OCI-LY7 (cell line): ENCODE measurements at places on chromosomes 16 and 17.

DNA sequence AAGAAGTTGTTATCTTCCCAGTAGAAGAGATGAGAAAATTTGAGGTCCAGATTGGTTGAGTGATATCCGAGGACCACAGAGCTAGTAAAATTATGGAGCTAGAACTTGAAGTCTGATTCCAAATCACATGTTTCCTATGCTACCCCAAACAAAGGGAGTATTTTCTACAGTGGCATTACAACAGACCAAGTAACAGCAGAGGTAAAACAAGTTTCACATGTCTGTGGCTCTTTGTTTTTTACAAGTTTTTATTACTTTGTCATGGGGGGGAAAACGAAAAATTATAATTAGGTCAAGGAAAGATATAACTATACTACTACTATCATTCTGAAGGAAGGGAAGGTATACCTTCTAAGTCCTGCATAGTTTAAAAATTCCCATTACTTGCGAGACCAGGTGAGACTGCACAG, 49.4 kb downstream of the KANSL1 start:
- no peak for DNase-seq

- DNase-seq = no peak
These were observed 793.3 kb upstream of the SOX9 start for GRCh38 chr17:71327376-71328059.

- DNase-seq = no peak
These were observed 576.0 kb downstream of the KCNJ18 start for GRCh38 chr17:22268214-22268911.

- DNase-seq = no peak
These were observed 32.2 kb downstream of the RCVRN start for GRCh38 chr17:9872852-9873251.

GRCh38 chr16:85316944-85317343, 204.7 kb upstream of the CIBAR2 start:
- DNase-seq = no peak

DNA sequence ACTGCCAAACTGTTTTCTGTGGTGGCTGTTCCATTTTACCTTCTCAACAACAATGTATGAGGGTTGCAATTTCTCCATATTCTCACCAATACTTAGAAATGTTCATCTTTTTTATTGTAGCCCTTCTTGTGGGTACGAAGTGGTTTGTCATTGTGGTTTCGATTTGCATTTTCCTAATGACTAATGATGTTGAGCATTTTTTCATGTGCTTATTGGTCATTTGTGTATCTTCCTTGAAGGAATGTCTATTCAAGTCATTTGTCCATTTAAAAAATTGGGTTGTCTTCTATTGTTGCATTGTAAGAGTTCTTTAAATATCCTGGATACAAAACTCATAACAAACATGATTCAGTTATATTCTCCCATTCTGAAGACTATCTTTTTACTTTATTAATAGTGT, 47.5 kb upstream of the CCL2 start:
- no peak for DNase-seq

GRCh38 chr16:88444826-88445582, 8.1 kb upstream of the ZFPM1 start:
- no peak for DNase-seq

- no peak for DNase-seq
These were observed at the start of gene SPEM3 for GRCh38 chr17:7428557-7428956. SPEM3 (plus strand) TSS chr17:7428857; CDS start chr17:7428903, 46 bp downstream.

- DNase-seq = no peak
These were observed 25.1 kb downstream of the TBX4 start for GRCh38 chr17:61477204-61477834.

DNA sequence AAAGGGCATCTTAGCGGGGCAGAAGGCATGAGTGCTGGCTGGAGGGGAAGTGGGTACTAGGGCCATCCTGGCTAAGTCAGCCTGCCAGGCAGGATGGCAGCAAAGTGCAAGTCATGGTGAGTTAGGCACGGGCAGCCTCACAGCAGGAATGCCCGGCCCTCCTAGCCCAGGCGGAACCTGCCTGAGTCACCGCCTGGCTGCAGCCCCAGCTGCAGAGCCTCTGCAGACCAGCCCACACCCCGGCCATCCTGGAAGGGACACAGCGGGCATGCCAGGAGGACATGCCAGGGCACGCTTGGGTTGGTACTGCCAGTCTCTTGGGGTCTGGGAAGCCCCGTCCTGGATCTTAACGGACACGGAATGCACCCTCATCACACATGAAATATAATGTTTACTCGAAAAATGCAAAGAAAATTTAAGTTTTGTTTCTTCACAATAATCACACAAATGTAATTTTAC, 5.0 kb upstream of the ALDH3A1 start:
- DNase-seq = no peak

DNA sequence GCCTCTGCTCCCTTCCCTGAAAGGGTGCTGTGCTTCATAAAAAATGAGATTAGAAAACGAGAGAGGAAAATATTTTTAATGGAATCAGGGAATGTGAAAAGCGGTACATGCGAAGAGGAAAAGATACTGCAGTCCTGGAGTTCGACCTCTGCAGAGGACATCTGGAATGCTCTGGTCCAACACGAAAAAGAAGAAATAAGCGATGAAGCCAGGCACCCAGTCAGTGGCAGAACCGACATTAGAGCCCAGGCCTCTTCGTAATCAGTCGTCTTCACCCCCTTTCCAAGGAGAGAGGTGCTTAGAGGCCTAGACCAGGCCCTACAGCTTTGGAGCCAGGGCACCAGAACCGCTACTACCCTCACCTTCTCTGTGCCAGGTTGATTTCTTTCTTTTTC, 459 bp upstream of the MARCHF10 start:
- no peak for DNase-seq

GRCh38 chr17:48054238-48055185, 6.4 kb downstream of the NFE2L1 start:
- no peak for DNase-seq

DNA sequence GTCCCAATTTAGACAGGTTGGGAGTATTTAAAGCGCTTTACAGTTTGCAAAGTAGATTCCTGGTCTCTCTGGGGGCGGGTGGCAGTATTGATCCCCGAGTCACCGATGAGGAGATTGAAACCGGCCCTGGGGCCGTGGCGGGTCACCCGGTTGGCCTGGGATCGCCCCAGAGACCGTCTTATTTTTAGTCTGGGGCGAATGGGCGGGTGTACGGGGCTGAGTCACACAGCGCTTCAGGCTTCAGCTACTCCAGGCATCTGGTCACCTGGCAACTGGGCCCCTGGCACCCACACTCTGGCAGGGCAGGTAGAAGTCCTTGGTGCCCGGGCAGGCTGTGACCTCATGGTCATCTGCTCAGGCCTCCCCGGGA, 669 bp downstream of the MIEF2 start:
- DNase-seq = peak; percentile 19

DNA sequence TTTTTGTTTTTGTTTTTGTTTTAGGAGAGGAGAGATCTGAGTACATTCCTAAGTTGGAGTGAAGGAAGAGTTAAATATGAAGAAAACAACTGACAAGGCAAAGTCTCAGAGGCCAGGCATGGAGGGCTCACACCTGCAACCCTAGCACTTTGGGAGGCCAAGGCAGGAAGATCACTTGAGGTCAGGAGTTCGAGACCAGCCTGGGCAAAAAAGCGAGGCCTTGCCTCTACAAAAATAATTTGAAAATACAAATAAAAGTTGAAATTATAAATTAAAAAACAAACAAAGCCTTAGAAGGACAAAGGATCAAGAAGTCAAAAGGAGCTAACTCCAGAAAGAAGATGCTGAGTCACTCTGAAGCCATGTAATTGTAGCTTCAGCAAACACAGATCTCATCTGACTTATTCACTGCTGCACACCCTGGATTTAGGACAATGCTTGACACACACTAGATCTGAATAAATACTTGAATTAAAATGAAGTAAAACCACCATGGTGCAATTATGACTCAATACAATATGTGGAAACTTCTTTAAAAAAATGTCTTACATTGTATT, 9.1 kb downstream of the CEP20 start:
- no peak for DNase-seq

GRCh38 chr17:61631800-61632199, 40.8 kb upstream of the NACA2 start:
- DNase-seq = no peak

- no peak for DNase-seq
These were observed 5.7 kb upstream of the HOXB2 start for GRCh38 chr17:48550502-48551213.

- DNase-seq = no peak
These were observed 5.7 kb downstream of the CSNK1D start for GRCh38 chr17:82267575-82268379.

GRCh38 chr16:29757950-29758466, 12.2 kb upstream of the C16orf54 start:
- no peak for DNase-seq

GRCh38 chr16:55330781-55331647, 7.0 kb downstream of the IRX6 start:
- DNase-seq = no peak

DNA sequence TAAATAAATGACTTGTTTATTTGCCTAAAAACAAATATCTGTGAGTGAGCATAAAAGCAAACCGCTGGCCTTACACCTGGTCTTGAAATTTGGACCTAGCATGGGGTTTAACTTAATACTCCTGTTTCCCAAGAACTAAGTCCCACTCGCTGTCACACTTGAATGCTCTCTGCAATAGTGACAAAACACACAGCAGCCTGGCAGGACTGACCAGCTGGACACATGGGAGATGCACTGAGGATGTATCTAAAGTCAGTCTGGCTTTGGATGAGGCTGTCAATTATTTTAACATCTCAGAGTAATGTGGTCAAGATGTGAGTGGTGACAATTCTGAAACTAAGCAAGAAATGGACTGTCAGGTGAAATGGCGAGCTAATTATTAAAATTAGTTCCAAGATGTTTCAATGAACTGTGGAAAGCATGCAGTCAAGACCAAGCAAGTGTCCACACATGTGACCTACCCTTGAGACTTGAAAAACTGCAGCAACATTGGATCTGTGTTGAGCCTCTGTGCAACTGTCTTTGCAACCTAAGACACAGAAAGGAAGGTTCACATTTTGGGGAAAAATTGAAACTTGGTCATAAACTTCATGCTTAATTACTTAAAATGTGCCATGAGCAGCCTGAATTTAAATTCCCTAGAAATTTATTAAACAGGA, 16.6 kb downstream of the LITAFD start:
- DNase-seq = no peak

- DNase-seq = no peak
These were observed 612.3 kb upstream of the EEF2KMT start for GRCh38 chr16:5709889-5710288.

GRCh38 chr16:85553436-85554113, 59.5 kb upstream of the GSE1 start:
- peak; percentile 76 for DNase-seq

- no peak for DNase-seq
These were observed 4.4 kb downstream of the MAP3K3 start for GRCh38 chr17:63626551-63627180.

- no peak for DNase-seq
These were observed 917 bp downstream of the CTRL start for GRCh38 chr16:67930678-67931211.

- no peak for DNase-seq
These were observed 38.5 kb upstream of the ETV4 start for GRCh38 chr17:43584666-43585102.

DNA sequence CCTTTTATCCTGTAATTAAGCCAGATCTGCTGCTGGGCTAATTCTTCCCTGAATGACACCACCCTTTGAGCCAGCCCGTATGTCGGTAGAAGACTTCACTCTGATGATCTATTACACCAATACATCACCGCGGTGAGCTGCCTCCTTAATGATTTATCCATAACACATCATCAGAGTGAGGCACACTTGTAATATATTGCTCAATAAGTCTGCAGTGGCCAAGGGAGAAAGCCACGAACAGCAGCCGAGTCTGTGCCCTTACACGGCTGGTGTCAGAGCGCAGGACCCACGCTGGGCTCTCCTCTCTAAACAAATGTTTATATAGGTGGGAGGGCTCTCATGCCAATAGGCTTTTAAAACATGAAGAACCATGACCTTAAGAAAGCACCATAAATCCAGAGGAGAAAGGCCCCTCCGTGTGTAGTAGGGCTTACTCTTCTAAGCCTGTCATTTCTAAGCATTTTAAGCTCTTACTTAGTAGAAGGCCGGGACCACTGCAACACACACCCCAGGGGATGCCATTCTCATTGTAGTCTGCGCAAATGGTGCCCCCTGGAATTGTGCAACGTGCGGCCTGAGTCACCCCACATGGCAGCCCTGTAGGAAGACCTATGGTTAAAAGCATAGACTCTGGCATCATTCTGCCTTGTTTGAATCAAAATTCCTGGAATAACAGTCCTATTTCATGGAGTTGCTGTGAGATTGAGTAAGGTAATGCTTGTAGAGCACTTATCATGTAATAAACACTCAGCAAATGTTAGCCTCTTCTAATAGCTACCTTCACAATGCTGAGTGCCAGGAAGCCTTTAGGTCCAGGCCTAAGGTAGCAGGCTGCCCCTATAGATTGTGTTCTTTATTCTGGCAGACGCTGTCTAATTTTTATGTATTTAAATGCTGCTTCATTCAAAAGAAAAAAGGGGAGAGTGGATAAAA, 26.1 kb downstream of the MRPS23 start:
- DNase-seq = no peak

DNA sequence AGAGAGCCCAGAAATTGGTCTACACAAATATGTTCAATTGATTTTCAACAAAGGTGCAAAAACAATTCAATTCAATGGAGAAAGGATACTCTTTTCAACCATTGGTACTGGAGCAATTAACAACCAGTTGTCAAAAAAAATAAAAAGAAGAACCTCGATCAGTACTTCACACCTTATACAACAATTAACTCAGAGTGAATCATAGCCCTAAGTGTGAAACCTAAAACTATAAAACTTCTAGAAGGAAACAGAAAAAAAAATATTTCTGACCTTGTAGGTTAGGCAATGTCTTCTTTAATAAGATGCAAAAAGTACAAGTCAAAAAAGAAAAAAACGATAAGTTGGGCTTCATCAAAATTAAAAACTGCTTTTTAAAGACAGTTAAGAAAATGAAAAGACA, 56.1 kb upstream of the CHMP6 start:
- DNase-seq = no peak

DNA sequence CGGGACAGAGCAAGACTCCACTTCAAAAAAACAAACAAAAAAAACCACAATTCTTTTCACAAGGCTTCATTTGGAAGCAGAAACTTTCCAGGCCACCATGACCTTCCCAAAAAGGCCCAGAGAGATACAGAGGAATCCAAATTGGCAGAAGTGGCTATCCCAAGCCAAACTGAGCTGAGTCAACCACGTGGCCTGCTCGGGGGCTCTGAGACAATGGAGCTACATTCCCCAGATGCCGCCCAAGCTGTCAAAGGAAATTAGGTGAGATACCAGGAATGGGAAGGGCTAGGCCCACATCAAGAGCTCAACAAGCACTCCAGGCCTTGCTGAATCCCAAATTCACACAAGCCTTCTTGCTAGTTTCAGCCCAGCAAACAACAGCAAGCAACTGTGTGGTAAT, 5.7 kb upstream of the EXOSC6 start:
- no peak for DNase-seq

GRCh38 chr16:1759511-1759910, 11.8 kb downstream of the NME3 start:
- DNase-seq = no peak

- no peak for DNase-seq
These were observed 190.2 kb upstream of the GSE1 start for GRCh38 chr16:85422632-85423550.

- no peak for DNase-seq
These were observed 288.3 kb downstream of the CNTNAP4 start for GRCh38 chr16:76565542-76565941.
